Jurkat, Clone E6-1 (cell line): ENCODE measurements at places on chromosomes 16 and 17.

GRCh38 chr16:76875898-76876297 lies 315.1 kb upstream of the MON1B start:
- no peak for DNase-seq

DNA sequence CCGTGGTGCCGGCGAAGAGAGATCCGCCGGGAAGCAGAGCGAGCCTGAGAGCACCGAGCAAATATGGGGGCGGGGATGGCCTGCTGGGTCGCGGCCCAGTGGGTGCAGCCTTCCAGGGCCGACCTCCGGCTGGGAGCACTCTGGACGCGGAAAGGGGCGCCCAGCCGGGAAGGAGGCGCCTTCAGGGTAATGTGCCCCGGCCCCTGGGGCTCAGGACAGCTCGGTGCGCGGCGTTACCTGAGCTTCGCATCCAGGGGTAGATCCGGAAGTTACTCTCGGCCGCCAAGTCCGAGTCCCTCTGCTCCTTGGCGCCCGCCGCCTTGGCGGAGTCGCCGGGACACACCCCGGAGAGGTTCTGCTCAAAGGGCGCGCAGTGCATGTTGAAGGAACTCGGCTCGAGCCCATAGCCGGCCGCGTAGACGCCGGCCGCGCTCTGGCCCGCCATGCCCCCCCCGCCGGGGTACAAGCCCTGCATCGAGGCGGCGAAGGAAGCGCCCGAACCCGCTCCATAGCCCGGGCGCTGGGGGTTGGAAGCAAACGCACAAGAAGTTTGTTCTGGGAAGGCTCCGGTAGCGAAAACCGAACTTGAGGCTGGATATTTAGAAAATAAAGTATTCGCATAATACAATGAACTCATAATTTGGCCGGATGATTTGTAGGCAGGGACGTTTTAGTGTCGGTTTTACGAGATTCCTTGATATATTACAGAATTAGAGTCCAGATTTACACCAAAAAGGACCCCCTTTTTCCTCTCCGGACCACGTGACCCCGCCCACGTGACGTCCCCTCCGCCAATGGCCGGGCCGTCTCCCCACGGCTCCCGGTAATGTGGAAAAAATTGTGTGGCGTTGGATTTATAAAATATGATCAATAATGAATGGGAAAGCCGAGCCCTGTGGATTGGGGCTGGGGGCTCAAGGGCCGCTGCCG lies at the start of gene HOXB7:
Gene HOXB7, minus strand, starts transcription at position 736 of the 930 bp plus-strand sequence. Its CDS starts 99 bp downstream, at position 637.
- peak; percentile 50 for DNase-seq

DNA sequence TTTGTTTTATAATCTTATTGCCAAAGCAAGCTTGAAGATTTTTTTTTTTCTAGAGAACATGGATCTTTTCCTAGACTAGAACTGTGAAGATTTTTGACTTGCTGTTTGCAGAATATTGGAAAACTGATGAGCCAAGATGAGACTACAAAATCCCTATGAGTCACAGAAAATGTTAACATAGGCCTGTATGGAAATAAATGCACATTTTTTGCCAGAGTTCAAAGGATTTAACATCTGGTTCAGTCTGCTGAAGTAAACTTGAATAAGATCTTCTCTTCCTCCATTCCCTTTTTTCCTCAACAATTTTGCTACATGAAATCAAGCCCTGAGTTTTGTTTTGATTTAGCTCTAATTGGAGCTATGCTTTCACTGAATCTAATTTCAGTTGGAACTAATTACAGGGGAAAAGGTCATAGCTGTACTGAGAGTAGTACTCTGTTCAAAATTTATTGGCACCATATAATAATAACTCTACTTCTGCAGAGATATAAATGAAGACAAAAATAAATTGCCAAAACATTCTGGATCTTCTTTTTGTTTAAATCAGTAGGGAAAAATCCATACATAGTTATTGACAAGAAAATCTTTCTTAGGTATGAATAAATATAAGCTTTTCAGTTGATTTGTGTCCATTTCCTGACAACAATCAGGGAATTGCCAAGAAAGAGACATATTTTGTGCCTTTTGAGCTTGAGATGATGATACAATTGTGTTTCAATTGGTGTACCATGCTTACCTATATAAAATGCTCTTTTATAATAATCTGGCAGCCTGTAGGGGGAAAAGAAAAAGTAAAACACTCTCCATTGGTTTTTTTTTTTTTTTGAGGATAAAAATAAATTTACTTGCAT lies 387.5 kb upstream of the GOT2 start:
- no peak for DNase-seq

DNA sequence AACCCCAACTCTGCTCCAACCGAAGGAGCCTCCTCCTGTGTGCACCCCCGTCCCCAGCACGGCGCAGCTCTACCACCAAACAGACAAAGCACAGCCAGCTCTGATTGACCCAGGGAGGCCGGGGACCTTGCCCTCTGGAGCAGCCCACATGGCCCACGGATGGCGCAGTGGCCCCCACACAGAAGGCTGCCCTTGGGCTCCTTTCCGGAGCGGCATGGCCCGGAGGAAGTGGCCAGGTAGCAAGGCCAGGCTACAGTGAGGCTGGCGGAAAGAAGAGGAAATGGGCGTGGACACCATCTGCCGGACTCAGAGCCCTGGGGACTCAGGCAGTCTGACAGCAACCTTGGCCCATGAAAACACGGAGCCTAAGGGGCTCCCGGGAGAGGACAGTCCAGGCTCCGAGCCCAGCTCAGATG lies 19.9 kb upstream of the ZC3H18 start:
- no peak for DNase-seq

GRCh38 chr16:82259731-82260130 lies 89.7 kb upstream of the MPHOSPH6 start:
- no peak for DNase-seq

DNA sequence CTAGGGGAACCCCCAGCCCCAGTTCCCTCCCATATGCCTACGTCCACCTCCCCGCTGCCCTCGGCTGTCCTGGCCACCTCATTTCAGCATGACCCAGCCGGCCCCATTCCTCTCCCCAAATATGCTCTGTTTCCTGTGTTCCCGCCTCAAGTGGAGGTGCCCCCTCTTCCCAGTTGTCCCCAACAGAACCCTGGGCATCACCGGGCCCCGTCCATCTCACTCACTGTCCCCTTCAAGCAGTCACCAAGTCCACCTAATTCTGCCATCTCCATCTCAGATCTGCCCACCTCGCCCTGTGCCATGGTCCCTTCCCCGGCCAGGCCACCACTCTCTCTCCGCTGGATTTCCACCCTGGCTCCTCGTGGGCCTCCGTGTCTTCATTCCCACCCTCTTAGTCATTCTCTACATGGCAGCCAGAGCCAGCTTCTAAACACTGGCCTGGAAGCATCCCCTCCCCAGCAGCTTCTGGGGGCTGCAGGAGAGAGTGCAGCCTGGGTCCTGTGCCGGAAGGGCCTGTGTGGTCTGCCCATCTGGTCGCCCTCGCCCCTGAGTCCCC lies 12.8 kb downstream of the CDK3 start:
- DNase-seq = no peak

- no peak for DNase-seq
Measured at GRCh38 chr16:60776281-60776680, 1260.0 kb downstream of the CDH8 start.

DNA sequence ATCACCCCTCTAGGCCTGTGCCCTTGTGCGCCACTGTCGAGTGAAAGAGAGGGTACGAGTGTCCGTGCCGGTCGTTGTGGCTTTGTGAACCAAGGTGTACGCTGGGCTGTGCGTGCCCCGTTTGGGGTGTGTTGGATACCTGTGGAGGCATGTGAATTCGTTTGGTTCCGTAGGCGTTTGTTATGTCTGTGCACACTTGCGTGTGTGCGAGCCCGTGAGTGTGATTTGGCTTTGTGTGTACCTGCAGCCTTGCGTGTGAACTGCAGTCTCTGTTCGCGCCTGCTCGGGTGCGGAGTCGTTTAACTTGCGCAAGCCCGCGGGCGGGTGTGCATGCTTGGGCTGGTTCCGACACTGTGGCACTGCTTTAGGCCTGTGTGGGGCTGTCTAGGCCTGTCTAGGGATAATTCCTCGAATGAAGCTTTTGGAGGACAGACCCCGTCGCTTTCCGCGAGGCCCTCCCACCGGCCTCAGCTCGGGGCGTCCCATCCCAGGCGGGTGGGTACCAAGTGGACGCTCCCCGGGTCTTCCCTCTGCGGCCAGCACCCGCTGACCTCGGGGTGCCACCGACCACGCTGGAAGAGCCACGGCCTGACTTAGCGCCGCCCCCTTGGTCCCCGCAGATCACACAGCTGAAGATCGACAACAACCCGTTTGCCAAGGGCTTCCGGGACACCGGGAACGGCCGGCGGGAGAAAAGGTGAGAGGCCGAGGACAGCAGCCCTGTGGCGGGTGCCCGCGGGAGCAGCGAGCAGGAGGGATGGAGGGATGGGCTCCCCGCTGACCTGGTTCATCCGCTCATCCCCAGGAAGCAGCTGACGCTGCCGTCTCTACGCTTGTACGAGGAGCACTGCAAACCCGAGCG lies 4.4 kb downstream of the TBX2 start:
- DNase-seq = no peak

DNA sequence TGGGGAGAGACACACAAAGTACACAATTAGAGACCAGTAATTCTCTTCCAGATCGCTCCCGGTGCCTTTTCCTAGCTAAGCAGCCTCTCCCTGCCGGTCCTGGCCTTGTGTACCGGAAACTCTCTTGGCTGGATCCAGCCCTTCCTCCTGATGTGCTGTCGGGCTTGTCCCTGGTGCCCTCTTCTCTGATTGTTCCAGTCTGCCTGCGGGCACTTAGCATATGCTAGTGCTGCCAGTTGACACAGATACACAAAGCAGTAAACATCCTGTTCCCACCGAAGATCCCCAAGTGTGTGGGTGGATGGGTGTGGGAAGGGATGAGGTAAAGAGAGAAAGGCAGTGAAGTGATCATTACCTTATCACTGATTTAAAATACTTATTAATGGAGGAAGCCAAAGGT lies 9.7 kb downstream of the HS3ST3B1 start:
- no peak for DNase-seq

DNA sequence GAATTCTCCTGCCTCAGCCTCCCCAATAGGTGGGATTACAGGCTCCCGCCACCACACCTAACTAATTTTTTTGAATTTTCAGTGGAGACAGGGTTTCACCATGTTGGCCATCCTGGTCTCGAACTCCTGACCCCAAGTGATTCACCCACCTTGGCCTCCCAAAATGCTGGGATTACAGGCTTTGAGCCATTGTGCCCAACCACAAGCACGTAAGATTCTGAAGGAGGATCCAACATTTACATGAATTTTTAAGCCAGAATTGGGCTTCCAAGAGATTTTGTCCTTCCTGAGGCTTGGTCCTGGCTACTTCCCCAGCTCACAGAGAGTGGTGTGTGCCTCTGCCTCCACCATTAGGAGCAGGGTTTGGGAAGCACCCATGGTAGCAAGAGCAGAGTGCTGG lies 11.1 kb downstream of the G6PC3 start:
- DNase-seq = no peak

DNA sequence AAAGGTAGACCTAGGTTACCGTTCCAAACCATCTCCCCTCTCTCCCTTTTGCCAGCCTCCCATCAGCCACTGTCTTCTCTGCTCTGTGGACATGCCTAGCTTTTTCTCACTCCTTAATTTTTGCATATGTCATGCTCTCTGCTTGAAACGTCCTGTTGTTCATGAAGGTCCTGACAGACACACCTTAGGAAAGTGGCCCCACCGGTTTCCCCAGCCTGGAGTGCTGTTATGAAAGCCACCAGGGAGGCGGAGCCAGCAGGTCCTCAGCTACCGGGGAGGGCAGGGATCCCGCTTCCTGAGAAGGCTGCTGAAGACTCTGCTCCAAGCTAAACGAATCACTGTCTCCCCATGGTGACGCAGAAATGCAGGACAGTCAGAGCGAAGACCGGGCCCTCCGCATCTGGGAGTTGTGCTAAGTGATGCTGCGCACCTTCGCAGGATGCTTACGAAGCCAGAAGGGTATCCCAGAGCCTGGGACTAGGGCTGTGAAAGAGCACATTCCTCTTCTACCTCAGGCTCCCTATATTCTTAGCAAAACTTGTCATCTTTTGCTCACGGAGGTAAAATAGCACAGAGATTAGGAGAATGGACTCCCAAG lies 2.3 kb upstream of the SLC16A11 start:
- DNase-seq = no peak

DNA sequence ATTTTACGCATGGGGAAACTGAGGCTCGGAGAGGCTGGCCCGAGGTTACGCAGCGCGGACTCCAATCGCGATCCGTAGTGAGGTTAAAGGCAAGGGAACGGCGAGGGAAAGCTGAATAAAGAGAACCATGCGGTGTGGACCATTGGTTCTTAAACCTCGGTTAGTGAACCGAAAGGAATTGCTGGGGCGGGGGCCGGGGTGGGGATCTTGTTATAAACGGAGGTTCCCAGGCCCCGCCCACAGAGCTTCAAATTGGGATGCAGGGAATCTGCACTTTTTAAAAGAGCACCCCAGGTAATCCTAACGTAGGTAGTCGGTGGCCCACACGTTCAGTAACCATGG lies 524 bp downstream of the IQCK start:
- DNase-seq = no peak

GRCh38 chr16:48478393-48478792 lies 93.2 kb upstream of the SIAH1 start:
- no peak for DNase-seq

DNA sequence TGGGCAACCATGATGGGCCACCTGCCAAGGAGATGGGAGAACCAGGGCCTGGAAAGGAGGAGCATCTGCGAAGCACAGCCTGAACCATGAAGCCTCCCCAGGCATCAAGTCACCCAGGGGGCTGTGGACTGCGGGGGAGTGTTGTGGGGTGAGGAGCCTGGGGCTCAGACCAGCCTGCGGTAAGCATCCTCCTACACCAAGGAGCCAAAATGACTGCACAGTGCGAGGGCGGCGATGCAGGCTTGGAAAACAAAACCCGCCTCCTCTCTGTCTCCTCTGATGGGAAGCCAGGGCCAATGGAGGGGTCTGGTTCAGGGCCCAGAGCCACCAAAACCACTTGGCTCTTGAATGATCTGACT lies 18.1 kb upstream of the MAF start:
- DNase-seq = no peak

- no peak for DNase-seq
Measured at GRCh38 chr17:8665684-8666083, 35.2 kb upstream of the MYH10 start.

DNA sequence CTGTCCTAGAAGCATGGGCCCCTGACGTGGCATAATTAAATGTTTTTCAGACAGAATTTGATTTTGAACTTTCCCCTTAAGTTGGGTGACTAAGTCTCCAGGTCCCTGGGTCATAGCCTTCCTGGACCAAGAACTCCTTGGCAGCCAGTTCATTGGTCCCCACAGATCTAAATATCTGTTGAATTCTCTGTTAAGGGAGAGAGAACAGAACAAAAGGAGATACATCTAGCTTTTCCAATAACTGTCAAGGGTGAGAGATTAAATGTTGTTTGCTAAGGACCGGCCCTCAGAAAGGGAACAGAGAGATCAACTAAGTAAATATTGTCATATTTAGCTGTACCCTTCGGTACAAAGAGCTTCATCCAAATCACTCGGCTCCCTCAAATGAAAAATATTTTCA lies 78.2 kb upstream of the NOL11 start:
- no peak for DNase-seq

DNA sequence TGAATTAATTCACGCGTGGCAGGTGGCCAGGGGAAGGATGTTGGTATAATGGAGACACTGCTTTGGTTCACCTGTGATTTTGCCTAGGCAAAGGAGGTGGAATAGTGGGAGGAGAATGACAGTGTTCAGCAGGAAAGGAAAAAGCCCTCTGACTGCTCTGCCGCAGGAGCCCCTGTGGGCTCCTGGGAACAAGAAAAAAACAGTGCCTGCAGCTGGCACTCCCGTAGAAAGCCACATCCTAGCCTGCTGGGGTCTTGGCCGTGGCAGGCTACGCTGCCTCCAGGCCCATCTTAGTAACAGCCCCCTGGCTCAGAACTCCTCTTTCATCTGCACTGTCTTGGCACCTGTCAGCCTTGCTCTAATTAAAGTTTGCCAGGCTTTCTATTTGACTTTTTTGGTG lies 20.6 kb downstream of the ADORA2B start:
- DNase-seq = peak; percentile 87
